ENCODE measurements at places on chromosomes 1 and 21.

- no peak for DNase-seq
These were observed 48.4 kb upstream of the CD34 start for GRCh38 chr1:207959141-207959825.

GRCh38 chr1:232084584-232085223 lies 458.1 kb downstream of the DISC1 start:
- DNase-seq = no peak

DNA sequence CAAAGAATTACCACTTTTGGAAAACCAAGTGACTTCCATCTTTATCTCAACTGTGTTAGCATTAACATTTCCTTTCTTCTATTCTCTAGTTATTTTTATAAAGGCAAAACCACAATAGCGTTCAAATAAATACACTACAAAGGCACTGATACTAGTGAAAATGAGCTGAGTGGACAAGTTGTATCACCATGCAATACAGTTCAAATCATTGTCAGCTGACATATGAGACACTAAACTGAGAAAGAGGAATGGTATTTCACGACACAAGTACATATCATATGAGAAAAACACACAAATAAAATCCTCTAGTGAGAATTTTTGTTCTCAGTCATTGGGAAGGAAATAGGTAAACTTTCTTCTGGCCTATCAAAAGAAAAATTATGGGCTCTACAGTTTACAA lies 26.2 kb downstream of the ENAH start:
- DNase-seq = no peak

GRCh38 chr21:37292041-37292440 lies 24.9 kb upstream of the VPS26C start:
- DNase-seq = no peak

DNA sequence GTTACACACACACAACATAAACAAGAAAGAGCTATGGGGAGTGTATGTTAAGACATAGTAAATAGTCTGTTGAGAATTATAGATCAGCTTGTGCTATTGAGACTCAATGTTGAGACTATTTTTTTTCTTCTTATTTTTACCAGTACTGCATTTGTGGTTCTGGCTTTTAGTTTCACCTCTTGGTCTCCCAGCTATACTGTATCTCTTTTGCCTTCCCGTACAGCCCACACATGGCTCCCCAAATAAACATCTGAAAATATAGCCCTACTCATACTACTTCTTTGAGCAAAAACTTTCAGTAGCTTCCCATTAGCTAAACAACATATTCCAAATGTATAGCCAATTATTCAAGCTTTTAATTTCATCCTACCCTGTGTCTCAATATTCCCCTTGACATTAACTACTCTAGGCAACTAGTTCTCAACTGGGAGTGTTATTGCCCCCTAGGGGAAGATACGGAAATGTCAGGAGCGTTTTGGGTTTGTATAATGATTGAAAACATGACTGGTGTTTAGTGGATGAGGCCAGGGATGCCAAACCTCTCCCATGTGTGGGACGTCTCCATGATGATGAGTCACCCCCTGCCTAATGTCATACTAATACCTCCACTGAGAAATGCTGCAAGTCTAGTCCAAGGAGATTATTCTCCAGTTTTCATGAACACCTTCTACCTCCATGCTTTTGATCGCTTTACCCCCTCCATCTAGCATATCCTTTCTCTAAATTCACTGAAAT lies 6.8 kb downstream of the RPE65 start:
- DNase-seq = no peak

DNA sequence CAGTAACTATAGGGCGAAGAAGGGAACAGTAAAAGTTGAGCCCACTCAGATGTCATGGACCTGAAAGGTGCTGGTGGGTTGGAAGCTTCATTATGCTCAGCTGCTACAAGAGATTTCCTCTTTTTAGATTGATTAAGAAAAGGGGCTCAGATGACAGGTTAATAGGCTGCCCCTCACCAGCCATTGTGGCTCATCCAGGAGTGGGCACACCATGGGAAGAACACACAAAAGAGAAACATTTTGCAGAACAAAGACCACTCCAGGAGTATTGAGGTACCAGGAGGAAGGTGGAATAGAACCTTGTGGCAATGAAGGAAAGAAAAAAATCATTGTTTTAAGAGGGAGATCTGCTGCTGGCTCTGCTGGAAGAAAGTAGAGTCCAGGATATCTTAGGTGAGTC lies 205.5 kb downstream of the RYR2 start:
- DNase-seq = no peak

DNA sequence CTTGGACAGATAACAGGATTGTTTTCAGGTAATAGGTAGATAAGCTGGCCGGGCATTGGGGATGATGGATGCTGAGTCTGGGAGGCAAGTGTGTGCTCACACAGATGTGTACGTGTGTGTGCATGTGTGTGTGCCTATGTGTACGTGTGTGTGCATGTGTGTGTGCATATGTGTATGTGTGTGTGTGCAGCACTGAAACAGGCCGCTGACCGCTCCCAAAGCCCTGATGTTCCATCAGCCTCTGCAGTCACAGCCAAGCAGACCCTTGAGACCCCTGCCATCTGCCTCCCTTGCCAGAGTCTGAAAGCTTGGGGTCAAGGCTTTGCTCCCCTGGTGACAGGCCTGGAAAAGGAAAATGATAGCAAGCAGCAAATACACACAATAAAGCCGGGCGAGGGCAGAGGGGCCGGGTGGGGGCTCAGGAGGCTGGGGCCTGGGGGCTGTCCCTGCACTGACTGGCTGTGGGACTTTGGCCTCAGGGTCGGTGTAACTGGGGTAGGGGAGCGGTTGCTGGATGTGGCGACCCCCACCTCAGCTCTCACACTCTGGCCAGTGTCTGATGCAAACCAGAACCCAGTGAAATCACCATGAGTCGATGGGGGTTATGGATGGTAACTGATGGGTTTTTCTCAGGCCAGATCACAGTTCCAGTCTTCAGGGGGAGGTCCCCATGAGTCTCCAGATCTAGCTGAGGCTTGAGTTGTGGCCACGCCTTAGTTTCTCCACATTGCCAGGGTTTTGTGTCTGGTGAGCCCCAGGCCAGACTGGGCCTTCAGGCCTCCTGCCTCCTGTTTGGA lies 9.2 kb upstream of the TNFRSF8 start:
- no peak for DNase-seq

DNA sequence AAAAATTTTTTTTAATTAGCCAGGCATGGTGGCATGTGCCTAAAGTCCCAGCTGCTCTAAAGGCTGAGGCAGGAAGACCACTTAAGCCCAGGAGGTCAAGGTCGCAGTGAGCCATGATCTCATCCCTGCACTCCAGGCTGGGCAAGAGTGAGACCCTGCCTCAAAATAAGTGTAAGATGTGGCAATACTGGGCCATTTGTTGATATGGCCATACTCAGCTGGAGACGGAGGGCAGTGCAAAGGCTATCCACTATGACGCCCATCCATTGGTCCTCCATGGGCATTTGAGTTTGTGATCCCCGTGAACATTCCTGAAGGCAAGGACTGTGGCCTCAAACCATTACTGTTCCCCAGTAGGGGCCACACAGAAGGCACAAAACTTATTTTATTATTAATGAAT lies 1.5 kb downstream of the CASP9 start:
- DNase-seq = no peak

GRCh38 chr1:56473582-56474270 lies 105.6 kb downstream of the PLPP3 start:
- no peak for DNase-seq

DNA sequence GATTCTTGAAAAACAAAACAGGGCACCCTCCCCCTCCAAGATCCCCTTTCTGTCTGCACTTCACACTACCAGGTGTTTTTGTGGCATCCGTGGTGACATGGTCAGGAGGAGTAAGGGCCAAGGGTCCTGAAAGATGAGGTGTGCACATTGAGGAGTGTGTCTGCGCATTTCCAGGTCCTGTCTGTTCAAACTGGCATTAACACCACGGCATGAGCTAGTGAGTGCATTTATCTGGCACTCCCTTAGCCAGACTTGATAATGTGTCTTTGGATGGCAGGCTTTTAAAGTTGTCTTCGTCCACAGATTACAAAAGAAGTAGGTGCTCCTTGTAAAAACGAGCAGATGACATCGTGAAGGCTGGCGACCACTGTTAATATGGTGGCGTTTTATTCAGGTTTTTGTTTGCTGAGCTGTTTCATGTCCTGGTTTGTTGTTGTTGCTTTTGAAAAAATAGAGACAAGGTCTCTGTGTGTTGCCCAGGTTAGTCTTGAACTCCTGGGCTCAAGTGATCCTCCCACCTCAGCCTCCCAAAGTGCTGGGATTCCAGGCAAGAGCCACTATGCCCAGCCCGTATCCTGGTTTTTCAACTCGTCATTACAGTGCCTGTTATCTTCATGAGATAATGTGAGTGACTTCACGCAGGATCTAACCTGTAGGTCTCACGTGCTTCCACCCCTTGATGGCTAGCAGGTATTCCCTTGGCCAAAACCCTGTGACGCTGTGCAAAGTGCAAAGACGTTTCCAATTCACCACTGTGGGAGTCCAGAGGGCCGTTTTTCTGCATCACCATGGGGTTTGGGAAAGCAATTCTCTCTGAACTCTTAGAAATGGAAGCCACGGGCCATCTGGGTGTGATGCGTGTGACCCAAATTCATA lies 4.2 kb downstream of the TMEM51 start:
- no peak for DNase-seq

All from stimulated activated CD4-positive, alpha-beta T cell treated with anti-CD3 and anti-CD28 coated beads, TNF-alpha, amount 100 ng/mL, for 1 hour (primary cell).